T-cell (primary cell): ENCODE measurements at places on chromosomes 16 and 17. TPM values are rescaled to one million over a fixed set of nuclear protein-coding genes. Genes with fewer than 3 reads are reported as not detected.

DNA sequence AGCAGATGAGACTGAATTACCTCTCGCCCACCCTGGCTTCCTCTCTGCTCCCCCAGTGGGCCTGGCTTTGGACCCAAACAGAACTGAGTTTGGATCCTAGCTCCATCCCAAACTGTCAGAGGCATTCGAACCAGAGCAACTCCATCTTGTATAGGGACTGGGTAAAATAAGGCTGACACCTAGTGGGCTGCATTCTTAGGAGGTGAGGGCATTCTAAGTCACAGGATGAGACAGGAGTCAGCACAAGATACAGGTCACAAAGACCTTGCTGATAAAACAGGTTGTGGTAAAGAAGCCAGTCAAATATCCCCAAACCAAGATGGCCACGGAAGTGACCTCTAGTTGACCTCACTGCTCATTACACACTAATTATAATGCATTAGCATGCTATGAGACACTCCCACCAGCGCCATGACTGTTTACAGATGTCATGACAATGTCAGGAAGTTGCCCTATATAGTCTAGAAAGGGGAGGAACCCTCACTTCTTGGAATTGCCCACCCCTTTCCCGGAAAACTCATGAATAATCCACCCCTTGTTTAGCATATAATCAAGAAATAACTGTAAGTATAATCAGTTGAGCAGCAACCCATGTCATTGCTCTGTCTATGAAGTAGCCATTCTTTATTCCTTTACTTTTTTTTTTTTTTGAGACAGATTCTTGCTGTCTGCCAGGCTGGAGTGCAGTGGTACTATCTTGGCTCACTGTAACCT, 44.4 kb downstream of the LYRM1 start:
- H3K4me1 ChIP-seq, result no peaks in the 10 kb centered on the region
- H3K4me3 ChIP-seq, result no peak overlapping the region
- H3K27ac ChIP-seq, result no peak overlapping the region
- no peaks in the 10 kb centered on the region for H3K36me3 ChIP-seq

GRCh38 chr16:23434380-23434779, 18.6 kb downstream of the COG7 start:
- H3K36me3 ChIP-seq, result peaks cover 56% of the 10 kb centered on the region
- H3K4me3 ChIP-seq, result no peak overlapping the region
- no peaks in the 10 kb centered on the region for H3K27me3 ChIP-seq

- peaks cover 47% of the 10 kb centered on the region for H3K4me1 ChIP-seq
- H3K27me3 ChIP-seq, result no peaks in the 10 kb centered on the region
- no peak for DNase-seq
- peak overlapping the region; percentile 2 for H3K4me3 ChIP-seq
- peak overlapping the region; percentile 66 for H3K27ac ChIP-seq
Measured at GRCh38 chr17:40112718-40113109, 9.1 kb upstream of the MSL1 start.

DNA sequence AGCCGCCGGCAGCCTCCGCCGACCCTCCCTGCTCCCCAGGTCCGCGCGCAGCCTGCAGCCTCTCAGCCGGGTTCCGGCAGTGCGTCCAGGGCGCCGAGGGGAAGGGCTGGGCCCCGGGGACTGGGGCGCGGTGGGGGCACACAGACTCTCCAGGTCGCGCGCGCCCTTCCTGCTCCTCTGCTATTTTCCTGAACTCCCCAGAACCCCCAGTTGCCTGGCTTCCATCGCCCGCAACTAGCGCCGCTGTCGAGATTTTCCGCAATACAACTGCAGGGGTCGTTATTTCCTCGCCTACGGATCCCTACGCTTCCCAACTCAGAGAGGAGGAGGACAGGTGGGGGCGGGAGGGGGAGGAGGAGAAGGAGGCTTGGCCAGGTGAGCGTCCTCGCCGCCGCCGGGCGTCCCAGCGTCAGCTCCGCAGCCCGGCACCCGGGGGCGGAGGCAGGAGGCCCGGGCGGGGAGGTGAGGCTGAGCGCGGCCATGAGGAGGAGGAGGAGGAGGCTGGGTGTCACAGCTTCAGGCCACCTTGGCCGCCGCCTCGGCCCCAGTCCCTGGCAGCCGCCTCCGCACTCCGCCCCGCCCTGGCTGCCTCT, at the start of gene CA10:
Gene CA10, minus strand, starts transcription at position 265 of the 593 bp plus-strand sequence.
- peaks cover 40% of the 10 kb centered on the region for H3K27me3 ChIP-seq
- H3K36me3 ChIP-seq, result no peaks in the 10 kb centered on the region
- H3K4me1 ChIP-seq, result no peaks in the 10 kb centered on the region
- DNase-seq, result no peak
- no peak within 1 kb of the TSS for H3K27ac ChIP-seq

Gene CCL15
- not detected for total RNA-seq

DNA sequence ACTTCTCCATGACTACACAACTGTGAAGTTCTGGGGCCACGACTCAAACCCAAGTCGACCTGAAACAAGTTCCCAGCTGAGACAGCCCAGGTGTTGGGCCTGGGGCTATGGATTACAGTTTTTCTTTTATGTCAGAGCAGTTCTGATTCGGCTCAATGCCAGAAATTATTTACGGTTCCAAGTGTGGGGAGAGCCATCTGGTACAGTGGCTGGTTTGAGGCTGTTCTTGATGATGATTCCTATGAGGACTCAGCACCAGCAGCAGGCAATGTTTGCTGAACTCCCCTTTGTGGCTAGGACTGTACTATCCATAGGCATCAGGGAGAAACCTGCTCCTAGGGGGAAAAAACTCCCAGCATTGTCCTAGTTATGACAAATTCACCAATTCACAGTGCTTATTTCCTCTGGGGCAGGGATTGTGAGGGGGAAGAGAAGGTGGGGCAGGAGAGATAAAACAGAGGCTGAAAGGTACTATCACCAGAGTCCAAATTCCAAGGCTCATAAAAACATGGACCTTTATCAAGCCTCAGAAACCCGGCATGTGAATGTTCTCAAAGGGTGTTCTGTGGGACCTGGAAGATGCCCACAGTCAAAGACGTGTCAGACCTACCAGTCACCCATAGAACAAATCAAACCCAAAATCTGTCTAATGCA, 18.2 kb upstream of the CMTM4 start:
- no peaks in the 10 kb centered on the region for H3K36me3 ChIP-seq
- H3K4me1 ChIP-seq, result no peaks in the 10 kb centered on the region
- no peak overlapping the region for H3K4me3 ChIP-seq
- H3K27ac ChIP-seq, result no peak overlapping the region

Gene SRR
- total RNA-seq, result 8.8 TPM

DNA sequence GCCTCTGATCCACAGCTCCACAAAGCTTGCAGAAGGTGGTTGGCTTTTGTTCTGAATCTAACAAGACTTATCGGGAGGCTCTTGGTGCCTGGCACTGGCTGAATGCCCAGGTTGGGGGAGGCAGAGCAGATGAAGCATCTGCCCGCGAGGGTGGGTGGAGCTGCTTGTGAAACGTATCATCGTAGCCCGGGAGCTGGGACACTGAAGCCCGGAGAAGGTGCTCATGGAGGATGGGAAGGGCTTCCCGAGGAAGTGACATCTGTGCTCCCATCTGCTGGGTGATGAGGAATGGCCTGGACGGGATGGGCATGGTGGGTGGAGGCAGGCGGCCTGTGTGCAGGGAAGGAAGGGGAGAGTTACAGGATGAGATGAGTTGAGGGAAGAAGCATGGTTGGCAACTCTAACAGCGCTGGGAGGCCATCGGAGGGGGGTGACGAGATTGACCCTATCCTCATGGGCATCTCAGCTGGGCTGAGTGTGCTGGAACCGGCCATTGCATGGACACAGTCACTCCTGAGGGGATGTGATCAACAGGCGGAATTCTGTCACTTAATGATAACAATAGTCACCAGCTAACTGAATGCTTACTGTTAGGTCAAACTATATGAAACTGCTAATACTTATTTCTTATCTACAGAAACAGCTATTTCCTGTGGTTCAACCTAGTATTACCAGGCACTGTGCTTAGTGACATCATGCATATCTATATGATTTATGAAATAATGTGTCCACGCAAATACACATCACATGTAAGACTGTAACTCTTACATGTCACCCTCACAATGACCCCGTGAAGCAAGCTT, 102.7 kb downstream of the ABCC6 start:
- no peaks in the 10 kb centered on the region for H3K27me3 ChIP-seq
- no peak overlapping the region for H3K4me3 ChIP-seq
- H3K4me1 ChIP-seq, result peaks cover 26% of the 10 kb centered on the region
- no peak overlapping the region for H3K27ac ChIP-seq
- no peak for DNase-seq

DNA sequence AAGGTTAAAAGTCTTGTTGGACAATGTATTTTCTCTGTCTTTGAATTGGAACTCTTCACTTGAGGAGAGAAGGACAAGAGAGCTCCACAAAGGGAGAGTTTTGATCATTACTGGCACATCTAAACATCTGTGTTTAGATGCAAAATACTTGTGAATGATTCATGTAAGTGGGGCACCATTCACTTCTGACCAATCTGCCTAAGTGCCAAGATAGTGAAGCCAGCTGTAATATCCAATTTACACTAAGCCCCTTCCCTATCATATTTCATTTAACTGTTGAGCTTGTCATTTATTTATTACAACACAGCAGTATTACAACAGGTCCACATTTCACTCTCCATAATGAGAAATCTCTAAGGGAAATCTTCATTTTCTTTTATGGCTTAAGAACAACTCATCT, 832.3 kb upstream of the GOT2 start:
- no peaks in the 10 kb centered on the region for H3K27me3 ChIP-seq
- H3K27ac ChIP-seq, result no peak overlapping the region
- H3K36me3 ChIP-seq, result no peaks in the 10 kb centered on the region
- H3K4me3 ChIP-seq, result no peak overlapping the region
- no peaks in the 10 kb centered on the region for H3K4me1 ChIP-seq
- no peak for DNase-seq

DNA sequence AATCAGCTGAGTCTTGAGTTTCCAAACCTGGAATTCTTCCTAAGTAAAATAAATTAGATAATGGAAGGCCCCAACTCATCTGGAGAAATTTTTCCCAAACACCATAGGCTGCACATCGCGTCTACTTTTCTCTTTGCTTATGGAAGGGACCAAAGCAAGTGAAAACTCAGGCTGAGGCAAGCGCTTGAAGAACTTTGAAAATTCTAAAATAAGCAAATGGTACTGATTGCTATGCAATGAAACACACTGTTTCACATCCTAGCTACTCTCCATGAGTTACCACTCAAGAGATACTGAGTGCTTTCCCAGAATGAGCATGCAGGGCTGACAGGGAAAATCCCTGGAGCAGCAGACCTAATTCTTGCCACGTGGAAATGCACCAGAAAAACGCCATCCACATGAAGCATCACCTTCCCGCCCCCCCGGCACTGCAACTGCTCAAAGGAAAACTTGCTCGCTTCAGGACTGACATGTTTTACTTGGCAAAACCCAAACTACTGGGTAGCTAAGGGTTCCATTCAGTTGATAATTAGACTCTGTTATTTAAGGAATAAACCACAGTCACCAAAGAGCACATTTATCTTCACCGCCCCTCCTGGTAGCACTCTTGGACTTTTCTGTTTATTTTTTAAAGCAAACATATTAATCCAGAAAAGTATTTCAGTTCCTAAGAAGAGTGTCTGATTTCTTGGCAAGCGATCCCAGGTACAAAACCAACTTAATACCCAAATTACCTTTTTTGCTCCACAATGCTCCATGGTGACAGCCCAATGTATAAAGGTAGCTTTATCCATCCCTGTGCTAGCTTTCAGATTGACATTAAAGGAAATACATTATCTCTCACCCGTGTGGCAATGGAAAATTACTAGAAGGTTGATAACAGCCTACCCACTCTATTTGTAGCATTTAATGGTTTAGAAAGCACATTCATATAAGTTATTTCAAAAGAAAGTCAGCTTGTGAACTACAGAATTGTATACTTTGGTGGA, 62.5 kb downstream of the WDR59 start:
- H3K27me3 ChIP-seq, result no peaks in the 10 kb centered on the region
- no peak overlapping the region for H3K4me3 ChIP-seq
- no peak for DNase-seq
- no peaks in the 10 kb centered on the region for H3K4me1 ChIP-seq

Gene CHST4
- total RNA-seq, result 0.23 TPM

DNA sequence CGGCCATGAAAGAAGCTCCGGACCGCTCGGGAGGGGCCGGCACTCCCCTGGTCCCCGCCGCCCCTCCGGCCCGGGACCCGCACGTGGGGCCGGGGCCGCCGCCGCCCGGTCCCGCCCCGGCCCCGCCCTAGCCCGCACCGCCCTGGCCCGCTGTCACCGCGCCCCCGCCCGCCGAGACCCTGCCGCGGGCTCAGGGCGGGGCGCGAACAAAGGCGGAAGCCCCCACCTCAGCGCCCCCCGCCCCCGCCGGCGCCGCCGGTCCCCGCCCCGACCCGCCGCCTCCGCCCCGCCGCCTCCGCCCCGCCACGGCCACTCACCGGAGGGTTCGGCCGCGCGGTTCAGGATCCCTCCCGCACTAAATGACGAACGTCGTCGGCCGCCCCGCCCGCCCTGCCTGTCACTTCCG, at the start of gene ARHGDIA:
Gene ARHGDIA, minus strand, starts transcription at position 357 of the 406 bp plus-strand sequence. CDS start 1,407 bp downstream, outside the sequence.
- no peak for DNase-seq
- H3K36me3 ChIP-seq, result peaks cover 7% of the 10 kb centered on the region
- H3K4me3 ChIP-seq, result peak within 1 kb of the TSS; percentile 81
- H3K27ac ChIP-seq, result peak within 1 kb of the TSS; percentile 98

DNA sequence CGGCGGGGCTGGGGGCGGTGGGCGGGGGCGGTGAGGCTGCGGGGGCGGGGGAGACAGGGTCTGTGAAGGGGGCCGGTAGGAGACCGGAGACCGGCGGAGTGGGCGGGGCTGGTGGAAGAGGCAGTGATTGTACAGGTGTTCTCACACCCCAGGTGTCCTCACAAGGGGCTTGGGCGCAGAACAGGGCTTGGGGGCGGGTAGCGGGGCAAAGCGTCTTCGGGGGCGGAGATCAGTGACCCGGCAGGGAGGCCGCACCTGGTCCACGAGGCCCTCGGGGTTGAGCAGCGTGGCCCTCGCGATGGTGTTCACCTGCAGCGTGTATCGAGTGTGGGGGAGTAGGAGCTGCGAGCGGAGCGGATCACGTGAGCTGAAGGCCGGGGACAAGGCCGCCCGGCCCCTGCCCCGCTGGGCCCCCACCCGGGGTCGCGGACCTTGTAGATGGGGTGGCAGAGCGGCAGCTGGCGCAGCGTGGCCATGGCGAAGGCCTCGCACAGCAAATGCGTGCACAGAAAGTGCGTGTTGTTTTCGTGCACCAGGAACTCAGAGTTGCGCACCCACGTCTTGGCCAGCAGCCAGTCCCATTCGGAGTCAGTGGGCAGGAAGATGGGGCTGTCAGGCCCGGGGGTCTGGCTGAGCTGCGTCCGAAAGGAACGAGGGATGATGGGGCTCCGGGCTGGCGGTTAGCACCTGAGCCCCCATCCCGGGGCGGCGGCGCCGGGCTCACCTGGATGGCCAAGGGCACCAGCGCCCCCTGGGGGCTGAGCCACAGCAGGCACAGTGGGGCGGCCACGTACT, 8.5 kb downstream of the ALOXE3 start:
- H3K36me3 ChIP-seq, result no peaks in the 10 kb centered on the region
- H3K27ac ChIP-seq, result no peak overlapping the region
- peak; percentile 70 for DNase-seq

GRCh38 chr17:27974531-27975145, 67.8 kb upstream of the NLK start:
- no peak overlapping the region for H3K27ac ChIP-seq
- DNase-seq, result no peak
- H3K36me3 ChIP-seq, result no peaks in the 10 kb centered on the region
- H3K27me3 ChIP-seq, result peaks cover 10% of the 10 kb centered on the region

- peaks cover 20% of the 10 kb centered on the region for H3K4me1 ChIP-seq
- no peak overlapping the region for H3K27ac ChIP-seq
Measured at GRCh38 chr17:45389354-45389753, 43.3 kb downstream of the ARHGAP27 start.

GRCh38 chr17:22692066-22692805, 999.9 kb downstream of the KCNJ18 start:
- no peaks in the 10 kb centered on the region for H3K27me3 ChIP-seq
- DNase-seq, result no peak
- no peaks in the 10 kb centered on the region for H3K36me3 ChIP-seq
- H3K4me1 ChIP-seq, result no peaks in the 10 kb centered on the region
- no peak overlapping the region for H3K27ac ChIP-seq
